ENCODE measurements at places on chromosomes 5 and 9.
A peak's percentile ranks its signal among the peaks of the same experiment; 100 is the strongest.

DNA sequence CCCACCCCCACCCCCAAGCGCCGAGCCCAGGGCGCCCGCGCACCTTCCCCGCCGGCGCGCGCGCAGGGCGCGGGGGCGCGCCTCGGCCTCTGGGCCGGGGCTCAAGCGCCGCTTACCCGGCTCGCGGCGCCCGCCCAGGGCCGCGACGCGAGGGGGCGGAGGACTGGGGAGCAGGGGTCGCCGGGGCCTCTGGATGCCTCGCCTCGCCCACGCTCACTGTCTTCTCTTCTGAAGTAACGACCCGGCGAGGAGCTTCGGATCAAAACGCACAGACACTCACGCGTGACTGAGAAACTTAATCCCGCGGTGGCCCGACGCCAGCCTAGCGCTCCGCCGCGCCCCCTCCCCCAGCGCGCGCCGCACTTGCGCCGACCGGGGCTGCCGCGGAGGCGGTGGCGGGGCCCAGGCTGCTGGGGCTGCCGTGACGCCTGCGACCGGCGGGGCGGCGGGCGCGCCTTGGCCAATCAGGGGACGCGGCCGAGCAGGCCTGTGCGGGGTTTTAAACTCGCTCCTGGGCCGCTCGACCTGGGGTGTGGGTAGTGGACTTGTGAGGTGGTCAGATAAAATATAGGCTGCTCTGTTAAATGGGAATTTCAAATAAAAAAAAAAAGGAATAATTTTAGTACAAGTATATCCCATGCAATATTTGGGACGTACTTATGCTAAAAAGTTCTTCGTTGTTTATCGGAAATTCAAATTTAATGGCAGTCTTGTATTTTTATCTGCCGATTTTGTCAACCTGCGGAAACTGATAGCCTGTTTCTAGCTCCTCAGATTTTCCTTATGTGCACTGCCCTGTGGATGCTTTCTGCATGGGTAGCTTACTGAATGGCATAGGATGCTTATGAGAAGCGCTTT lies at the start of gene MPDZ:
MPDZ (minus strand) TSS at position 409 of the 858 bp plus-strand sequence. CDS start 29,377 bp downstream, outside the sequence.
- peak; percentile 46 for DNase-seq

- DNase-seq, result peak; percentile 6
These were observed 242.1 kb downstream of the ZNF608 start for GRCh38 chr5:124504081-124504916.

GRCh38 chr9:125749287-125749935 lies 2.2 kb downstream of the PBX3 start:
- DNase-seq, result no peak

- DNase-seq, result no peak
These were observed 66.5 kb downstream of the COX7C start for GRCh38 chr5:86684222-86684621.

GRCh38 chr9:114299286-114300152 lies 23.4 kb upstream of the ORM1 start:
- DNase-seq, result no peak

DNA sequence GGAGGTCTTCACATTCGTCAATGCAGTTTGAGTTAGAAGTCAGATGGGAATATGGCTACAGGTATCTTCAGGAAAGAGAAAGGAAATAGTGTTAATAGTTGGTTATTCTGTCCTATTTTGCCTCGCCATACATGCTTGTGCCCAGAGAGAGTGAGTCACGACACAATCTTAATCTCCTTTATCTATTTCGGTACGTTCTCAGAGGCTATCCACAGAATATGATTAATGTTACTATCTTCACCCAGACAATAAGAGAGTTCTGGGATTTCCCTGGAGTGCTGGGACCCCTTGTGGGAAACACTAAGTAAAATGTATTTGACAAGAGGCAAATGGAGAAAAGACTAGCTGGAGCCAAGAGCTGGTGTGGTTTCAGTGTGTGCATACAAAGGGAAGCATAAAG lies 25.5 kb downstream of the MINAR2 start:
- no peak for DNase-seq

- no peak for DNase-seq
These were observed 32.8 kb upstream of the SPRY4 start for GRCh38 chr5:142357469-142358090.

- no peak for DNase-seq
These were observed 37.3 kb upstream of the ADRA1B start for GRCh38 chr5:159878988-159879471.

- no peak for DNase-seq
These were observed 62.2 kb upstream of the IRX2 start for GRCh38 chr5:2813678-2814077.

- DNase-seq, result no peak
These were observed 270.2 kb upstream of the MVB12B start for GRCh38 chr9:126056312-126057021.

GRCh38 chr5:135833961-135834638 lies 363 bp upstream of the SLC25A48 start:
- no peak for DNase-seq

- DNase-seq, result peak; percentile 41
These were observed 223.2 kb downstream of the PCSK1 start for GRCh38 chr5:96209829-96210228.

- DNase-seq, result peak; percentile 12
These were observed 49.0 kb upstream of the TNPO1 start for GRCh38 chr5:72767289-72768010.

GRCh38 chr5:168765086-168765550 lies 185.9 kb upstream of the PANK3 start:
- no peak for DNase-seq

GRCh38 chr5:141382469-141383294 lies at the start of gene PCDHGA7:
Gene PCDHGA7 (plus strand): TSS chr5:141382742. CDS start chr5:141382900, 158 bp downstream.
- DNase-seq, result no peak

DNA sequence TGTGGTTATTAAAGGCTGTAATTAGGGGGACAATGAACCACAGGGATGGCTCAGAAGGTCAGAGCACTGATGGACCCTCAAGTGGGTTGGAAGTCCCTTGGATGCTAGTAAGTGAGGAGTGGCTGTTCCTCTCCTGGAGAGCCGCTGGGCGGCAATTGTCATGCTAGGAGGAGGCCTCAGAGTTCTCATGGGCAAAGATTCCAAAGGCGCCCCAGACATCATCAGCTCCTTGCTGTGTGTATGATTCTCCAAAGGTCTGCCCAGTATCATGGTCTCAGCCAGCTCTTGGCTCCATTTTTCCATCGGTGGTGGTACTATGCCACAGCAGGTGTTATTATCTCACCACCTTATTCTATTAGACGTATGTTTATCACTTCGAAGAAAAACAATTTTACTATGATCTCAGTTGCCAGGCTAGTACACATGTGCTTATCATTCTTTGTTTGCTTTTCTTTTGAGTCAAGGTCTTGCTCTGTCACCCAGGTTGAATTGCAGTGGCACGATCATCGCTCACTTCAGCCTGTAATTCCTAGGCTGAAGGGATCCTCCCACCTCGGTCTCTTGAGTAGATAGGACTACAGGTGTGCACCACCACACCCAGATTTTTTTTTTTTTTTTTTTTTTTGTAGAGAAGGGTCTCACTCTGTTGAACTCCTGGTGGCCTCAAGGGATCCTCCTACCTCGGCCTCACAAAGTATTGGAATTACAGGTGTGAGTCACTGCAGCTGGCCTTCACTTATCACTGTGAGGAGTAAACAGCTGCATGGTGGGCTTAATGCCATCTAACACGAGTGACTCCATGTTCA lies 46.8 kb downstream of the EXOSC2 start:
- no peak for DNase-seq

- no peak for DNase-seq
These were observed 132.7 kb upstream of the POU5F2 start for GRCh38 chr5:93874080-93874479.

DNA sequence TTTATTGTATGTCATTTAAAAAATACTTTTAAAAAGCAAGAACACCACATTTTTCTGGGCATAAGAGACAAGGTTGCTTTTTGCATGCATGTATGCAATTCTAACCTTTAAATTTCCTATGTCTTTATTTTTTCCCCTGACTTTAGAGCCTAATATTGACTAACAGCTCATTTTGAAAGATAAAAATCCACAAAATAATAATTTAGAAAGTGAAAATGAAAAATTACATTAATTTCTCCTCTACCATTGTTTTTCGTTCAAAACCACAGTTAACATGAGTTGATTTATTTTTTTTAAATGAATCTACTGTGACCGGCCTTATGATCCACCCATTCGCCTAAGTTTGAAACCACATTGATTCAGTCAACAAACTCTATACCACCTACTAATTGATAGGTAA lies 137.5 kb upstream of the CDKN2B start:
- no peak for DNase-seq

GRCh38 chr9:76697554-76697953 lies 66.7 kb upstream of the PCA3 start:
- DNase-seq, result no peak

- DNase-seq, result no peak
These were observed 186.3 kb downstream of the NFIB start for GRCh38 chr9:14127656-14128055.

- no peak for DNase-seq
These were observed 18.9 kb upstream of the FAM174A start for GRCh38 chr5:100516285-100516684.

DNA sequence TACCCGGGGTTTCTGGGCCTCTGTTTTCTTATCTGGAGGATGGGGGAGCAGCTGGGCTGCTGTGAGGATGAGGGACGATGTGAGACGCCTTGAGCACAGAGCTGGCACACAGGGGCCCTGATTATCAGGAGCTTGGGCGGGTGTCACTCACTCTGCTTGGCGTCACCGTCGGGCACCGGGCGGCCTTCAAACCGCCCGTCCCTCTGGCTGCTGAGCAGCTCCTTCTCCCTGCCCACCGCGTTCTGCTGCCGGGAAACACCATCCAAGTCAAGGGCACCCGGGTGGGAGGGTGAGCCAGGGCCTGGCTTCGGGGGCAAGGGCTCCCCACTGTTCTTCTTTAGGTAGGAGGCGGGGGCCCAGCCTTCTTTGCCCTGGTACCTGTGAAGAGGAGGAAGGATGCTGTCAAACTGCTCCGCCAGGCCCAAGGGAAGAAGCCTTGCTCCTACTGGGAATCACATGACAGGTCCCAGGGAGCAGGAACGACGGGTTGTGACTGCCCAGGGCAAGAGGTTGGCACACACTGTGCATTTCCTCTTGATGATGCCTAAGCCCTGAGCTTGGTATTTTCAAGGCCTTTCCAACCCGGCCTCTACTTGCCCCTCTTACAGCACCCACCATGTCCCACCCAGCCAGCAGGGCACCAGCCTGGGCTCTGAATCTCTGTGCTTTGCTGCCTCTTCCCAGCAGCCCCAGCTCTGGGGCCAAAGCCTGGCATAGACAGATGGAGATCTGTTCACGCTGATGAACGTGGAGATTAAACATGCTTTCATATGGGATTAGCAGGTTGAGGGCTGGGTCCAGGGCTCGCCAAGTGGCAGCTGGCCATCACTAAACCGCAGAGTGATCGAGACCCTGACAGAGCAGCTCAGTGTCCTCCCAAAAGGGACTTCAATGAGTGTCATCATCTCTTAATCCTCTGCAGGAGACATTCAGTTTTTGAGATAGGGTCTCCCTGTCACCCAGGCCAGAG lies 66.9 kb upstream of the UBTD2 start:
- DNase-seq, result no peak

DNA sequence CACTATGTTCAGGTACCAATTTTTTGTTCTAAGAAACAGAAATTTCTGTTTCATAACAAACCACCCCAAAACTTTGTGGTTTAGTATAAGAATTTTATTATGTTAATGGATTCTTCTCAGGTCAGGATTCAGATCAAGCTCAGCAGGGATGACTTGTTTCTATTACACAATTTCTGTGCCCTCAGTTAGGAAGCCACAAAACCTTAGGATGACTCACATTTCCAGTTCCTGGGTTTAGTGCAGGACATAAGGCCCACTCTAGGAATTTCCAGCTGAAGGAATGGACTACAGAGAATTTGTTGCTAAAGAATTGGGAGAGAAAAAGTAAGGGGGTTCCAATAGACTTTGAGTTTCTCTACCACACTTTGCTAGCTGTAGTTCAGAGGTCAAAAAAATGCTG lies 629.3 kb downstream of the ANXA1 start:
- peak; percentile 76 for DNase-seq

GRCh38 chr5:180274695-180275094 lies 17.2 kb downstream of the MAPK9 start:
- no peak for DNase-seq

DNA sequence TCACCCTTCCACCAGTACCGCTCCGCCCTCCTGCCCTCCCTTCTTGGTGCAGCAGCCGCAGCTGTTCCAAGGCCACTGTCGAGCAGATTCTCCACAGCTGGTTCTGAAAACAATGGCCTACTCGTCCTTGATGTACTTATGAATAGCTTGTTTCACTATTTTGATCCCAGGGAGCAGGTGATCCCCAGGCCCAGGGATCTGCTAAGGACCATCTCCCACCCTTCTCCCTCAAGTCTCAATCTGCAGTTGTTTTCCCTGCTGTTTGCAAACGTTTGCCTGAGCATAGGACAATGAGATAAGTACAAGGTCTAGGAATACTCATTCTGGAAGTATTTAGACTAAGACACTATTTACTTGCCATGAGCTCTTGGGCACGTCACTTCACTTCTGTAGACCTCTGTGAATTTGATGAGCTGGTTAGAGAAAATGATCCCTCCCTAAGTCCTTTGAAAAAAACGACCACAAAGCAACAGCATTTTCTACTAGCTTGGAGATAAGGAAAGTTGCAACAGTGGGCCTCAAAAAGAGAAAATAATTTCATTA lies 1.8 kb downstream of the LURAP1L start:
- DNase-seq, result no peak

GRCh38 chr9:114164191-114164794 lies 9.0 kb downstream of the COL27A1 start:
- DNase-seq, result no peak

DNA sequence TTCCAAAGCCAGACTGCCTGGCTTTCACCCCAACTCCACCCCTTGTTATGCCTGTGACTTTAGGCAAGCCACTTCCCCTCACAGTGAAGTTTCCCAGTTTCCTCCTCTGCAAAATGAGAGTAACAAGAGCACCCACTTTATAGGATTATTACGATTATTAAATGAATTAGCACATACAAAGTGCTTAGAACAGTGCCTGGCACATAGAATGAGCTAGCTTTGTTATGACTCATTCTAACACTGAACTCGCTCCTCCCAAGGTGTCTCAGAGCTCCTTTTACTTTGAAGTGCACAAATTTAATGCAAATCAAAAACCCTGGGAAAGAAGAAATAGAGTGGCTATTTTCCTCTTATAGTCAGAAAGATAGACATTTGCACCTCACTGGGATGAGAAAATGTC lies 34.3 kb downstream of the DNAH5 start:
- DNase-seq, result no peak

DNA sequence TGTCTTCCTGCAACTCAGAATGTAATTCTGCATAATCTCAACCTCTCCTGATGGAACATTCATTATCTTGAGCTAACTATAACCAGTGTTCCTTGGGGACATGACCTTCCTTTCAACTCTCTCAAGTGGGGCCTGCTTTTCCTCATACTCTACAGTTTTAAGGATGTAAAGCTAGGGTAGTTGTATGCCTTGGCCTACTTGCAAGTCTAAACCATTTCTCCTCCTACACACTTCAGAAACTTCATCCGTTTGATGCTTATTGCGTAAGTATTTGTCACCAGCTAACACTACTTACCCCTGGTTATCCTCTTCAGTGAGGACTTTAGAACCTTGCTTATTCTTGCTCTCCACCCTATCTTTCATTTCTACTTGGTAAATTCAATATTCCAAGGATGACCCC lies 548.9 kb downstream of the HINT1 start:
- no peak for DNase-seq

GRCh38 chr5:154811239-154811638 lies 39.2 kb downstream of the FAXDC2 start:
- no peak for DNase-seq
